Activated naive CD8-positive, alpha-beta T cell treated with anti-CD3 and anti-CD28 coated beads for 36 hours (primary cell): ENCODE measurements at places on chromosomes 7 and 10.

DNA sequence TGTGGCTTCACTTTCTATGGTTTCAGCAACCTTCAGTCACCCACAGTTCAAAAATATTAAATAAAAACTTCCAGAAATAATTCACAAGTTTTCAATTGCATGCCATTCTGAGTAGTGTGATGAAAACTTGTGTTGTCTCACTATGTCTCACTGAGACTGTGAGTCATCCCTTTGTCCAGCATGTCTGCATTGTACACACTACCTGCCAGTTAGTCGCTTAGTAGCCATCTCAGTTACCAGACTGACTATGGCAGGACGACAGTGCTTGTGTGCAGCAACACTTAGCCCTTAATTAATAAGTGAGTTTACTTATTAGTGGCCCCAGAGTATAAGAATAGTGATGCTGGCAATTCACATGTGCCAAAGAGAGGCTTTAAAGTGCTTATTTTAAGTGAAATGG lies 22.5 kb downstream of the CCDC186 start:
- no peak for DNase-seq

GRCh38 chr7:151008511-151009323 lies 15.6 kb downstream of the ATG9B start:
- DNase-seq = peak; percentile 87

GRCh38 chr7:43204081-43204480 lies 91.6 kb downstream of the HECW1 start:
- no peak for DNase-seq

GRCh38 chr10:131079314-131079713 lies 232.2 kb downstream of the TCERG1L start:
- no peak for DNase-seq

DNA sequence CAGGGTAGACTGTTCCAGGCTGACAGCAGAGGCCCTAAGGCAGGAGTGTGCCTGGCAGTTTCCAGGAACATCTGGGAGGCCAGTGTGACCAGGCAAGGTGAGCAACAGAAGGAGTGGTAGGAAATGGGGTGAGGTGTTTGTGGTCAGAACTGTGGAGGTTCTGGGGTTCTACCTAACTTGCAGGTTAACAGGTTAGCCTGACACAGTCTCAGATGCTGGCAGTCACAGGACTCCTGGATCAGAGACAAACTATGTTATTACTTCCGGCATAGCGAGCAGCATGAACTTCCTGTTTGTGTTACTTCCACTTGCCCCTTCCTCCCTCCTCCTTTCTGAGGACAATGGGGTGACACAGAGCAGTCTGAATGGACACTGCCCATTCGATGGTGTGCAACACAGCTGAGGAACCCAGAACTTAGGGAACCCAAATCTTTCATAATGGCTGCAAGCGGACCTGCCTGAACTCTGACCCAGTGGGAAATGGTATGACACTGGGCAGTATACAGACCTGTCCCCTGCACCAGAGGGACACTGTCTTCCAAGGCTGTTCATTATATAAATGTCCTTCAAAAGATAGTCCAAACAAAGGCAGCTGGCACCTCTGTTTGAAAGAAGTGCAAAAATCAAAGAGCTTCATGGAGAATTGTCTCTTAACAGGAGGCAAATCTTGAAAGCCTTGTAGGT lies 3.9 kb upstream of the SAR1A start:
- DNase-seq = peak; percentile 29

- no peak for DNase-seq
Measured at GRCh38 chr7:85483177-85483576, 296.3 kb upstream of the SEMA3D start.

GRCh38 chr7:100573691-100574361 lies at the start of gene SAP25:
Gene SAP25 (minus strand): TSS chr7:100573900. CDS start chr7:100573742, 158 bp downstream.
- DNase-seq = no peak

DNA sequence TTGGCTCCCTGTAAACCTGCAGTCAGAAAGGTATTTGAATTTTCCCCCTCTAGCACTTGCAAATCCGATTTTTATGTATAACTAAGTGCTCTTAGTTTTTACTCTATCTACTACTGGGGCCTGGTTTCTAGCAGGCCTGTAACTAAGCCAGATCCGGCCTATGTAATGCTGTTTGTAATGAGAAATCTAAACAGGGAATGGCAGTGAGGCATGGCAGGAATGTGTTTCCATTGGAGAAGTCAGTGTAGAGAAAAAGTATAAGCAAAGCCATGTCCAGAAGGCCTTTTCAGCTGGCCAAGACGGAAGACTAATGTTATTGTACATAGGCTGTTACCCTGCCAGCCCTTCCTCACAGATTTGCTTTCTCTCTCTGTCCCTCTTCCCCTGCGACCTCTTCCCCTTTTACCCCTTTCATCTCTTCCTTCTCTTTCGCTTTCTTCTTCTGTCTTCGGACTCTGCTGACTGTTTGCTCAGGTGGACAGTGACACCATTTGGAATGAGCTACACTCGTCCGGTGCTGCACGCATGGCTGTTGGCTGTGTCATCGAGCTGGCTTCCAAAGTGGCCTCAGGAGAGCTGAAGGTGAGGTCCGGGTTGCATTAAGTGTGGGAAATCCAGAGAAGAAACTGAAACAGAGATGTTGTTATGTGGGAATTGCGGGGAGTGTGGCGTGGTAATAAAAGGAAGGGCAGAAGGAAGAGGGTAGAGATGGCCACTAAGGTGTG lies 297.5 kb downstream of the HDAC9 start:
- no peak for DNase-seq

- DNase-seq = peak; percentile 14
Measured at GRCh38 chr10:32005050-32005449, 51.2 kb downstream of the KIF5B start.

GRCh38 chr10:109968953-109969759 lies 38.6 kb upstream of the ADD3 start:
- no peak for DNase-seq

DNA sequence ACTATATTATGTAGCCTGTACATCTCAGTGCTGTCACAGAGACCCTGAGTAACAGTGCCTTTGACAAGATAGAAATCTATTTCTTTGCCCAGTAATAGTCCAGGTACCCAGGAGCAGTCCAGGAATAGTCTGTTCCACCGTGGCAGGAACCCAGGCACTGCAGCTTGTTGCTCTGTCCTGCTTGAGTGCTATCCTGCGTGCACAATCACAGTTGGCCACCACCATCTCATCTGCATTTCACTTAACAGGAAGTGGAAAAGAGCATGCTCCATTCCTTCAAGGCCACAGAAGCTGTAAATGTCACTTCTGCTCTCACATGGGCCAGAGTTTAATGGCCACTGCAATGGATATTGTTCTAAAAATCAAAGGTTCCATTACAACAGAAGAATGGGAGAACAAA lies 61.5 kb upstream of the PRR15 start:
- DNase-seq = no peak

DNA sequence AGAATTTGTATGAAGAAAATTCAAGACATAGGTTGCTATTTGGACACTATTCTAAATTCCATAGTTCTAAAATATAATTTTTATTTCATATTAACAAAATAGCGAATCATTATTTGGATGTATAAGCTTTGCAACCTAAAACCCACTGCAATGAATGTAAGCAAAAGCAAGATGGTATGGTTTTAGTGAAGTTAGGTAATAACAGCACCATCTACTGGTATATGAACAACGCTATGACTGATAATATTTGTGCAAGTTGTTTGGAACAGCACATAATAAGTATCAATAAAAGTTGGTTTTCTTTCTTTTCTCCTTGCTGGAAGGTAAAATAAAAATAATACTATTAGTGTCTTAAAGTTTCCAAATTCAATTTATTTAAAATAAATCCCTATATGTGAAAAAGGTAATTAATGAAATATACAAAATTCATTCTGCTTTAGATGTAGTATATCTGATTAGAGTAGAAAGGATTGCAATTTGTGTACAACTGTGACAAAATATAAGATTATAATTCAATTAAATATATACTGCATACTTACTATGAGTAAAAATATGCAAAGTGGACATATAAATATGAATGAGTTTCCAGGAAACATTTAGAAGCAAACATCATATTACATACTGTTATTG lies 79.0 kb upstream of the LSM8 start:
- DNase-seq = no peak

DNA sequence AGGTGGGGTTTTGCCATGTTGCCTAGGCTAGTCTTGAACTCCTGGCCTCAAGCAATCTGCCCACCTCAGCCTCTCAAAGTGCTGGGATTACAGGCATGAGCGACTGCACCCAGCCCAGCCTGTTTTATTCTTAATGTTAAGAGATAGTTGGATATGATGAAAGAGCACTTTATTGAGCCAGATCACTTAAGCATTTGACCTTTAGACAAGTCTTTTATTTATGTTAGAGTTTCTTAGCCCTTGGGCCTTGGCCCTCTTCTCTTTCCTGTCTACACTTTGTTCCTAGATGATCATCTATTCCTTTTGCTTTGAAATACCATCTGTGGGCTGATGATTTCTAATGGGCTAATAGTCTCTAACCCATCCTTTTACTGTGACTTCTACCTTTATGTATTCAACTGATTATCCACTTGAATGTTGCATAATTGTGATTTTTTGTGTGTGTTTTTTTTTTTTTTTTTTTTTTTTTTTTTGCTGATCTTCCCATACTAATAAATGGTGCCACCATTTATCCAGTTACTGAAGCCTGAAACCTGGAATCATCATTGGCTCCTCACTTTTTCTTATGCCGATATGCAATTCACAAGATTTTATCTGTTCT lies 34.8 kb downstream of the BTRC start:
- no peak for DNase-seq

DNA sequence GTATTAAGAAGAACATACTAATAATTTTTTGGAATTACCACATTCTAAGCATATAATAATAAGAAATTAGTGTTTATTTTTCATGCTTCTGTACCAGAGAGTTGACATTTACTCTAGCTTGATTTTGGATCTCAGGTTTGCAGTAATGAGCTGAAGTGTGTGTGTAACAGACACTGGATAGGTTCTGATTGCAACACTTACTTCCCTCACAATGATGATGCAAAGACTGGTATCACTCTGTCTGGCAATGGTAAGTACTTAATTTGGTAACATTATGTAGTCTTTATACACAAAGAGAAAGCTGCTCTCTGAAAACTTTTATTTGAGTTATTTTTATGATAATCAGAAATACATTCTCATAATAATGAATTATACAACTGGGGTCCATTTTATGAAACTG lies 54.1 kb downstream of the SRI start:
- DNase-seq = no peak

- no peak for DNase-seq
Measured at GRCh38 chr7:2283074-2283473, 31.2 kb downstream of the SNX8 start.

DNA sequence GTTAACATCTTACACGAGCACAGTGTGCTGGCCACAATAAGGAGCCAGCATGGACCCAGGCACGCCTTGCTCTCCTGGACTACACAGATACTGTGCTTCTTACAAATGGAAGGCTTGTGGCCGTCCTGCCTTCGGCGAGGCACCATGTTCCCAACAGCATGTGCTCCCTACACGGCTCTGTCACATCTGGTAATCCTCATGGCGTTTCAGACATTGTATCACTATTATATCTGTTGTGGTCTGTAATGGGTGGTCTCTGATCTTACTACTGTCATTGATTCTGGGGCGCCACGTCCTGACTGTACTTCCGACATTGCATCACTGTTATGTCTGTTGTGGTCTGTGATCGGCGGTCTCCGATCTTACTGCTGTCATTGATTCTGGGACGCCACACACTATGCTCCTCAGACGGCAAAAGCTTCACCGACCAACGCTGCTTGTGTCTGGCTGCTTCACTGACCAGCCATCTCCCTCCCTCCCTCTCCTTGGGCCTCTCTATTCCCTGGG lies 195.4 kb downstream of the MAD1L1 start:
- DNase-seq = peak; percentile 64

DNA sequence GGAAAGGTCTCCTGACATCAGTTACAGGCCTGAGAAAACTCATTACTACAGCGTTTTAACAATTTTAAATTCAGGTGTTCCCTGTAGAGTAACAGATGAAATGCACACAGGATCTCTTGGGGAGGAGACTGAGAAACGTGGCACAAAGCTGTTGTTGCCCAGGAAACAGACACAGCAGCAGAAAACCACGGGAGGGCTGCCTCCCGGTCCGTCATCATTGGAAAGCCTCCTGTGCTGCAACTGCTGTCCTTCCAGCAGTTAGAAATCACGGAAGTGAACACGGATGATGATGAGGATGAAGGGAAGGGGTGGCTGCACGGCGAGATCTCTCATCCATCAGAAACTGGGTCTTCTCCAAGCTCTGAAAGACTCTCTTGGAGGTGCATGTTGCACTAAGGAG lies 94.6 kb upstream of the RNF32 start:
- no peak for DNase-seq

GRCh38 chr7:157219154-157219553 lies 80.4 kb downstream of the UBE3C start:
- DNase-seq = no peak

- DNase-seq = no peak
Measured at GRCh38 chr7:39659356-39660013, 36.1 kb downstream of the RALA start.

DNA sequence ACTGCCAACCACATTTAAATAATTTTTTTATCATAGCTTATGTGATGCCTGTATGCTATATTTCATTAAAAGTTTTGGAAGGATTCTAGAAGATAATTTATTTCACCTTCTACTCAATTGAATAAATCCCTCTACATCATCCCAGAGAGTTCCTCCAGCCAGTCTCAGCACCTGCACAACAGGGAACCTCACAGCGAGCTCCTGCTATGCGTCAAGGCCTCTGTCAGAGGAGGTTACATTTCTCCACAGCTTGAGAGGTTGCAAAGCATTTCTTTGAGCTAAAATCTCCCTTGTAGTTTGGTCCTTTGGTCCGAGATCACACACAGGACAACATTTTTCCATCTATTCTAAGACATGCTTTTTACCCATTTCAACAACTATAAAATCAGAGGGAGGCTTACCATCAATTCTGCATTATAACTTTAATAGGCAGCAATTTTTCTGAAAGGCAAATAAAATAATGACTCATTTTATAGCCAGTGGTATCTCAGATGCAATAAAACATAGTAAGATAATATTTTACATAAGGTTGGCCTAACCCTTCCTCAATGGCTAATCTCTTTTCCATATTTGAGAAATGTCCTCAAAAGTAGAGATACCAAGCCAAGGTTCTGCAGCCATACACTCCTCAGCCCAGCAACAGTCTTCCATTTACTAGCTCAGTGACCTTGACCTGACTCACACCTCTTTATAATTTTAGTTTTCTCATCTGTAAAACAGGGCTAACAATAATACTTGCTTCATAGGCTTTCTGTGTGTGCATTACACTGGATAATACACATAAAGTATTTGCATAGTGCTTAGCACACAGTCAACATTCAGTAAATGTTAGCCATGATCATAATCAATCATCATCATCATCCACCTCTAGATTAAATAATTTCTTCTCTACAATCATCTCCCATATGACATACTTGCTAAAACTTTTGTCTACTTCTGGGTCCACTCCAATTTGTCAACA lies 68.8 kb downstream of the DOCK4 start:
- DNase-seq = no peak

DNA sequence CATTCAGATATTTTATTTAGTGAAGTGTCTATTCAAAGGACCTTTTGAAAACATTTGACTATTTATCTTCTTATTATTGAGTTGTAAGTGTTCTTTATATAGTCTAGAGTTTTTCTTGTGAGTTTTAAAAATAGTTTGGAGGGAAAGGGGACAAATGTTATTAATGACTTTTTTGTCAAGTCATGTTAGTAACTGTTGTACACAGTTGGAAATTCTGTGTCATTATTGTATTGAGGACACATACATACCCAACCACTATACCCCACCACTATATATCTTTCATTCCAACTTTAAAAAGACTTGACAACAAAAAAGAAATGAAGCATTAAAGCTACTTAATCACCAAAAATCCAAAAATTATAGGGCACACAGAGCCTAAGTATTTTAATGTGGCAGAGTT lies 53.2 kb upstream of the OIT3 start:
- no peak for DNase-seq

GRCh38 chr10:108616559-108617285 lies 1306.6 kb downstream of the XPNPEP1 start:
- DNase-seq = no peak

GRCh38 chr10:91462423-91462822 lies 52.3 kb downstream of the HECTD2 start:
- no peak for DNase-seq
